ENCODE measurements at places on chromosomes 12 and 14.

GRCh38 chr12:18951218-18951617 is 178.3 kb upstream of the PLEKHA5 start:
- DNase-seq: no peak

- no peak for DNase-seq
Observed at GRCh38 chr12:93921521-93921920, 226.9 kb upstream of the PLXNC1 start.

DNA sequence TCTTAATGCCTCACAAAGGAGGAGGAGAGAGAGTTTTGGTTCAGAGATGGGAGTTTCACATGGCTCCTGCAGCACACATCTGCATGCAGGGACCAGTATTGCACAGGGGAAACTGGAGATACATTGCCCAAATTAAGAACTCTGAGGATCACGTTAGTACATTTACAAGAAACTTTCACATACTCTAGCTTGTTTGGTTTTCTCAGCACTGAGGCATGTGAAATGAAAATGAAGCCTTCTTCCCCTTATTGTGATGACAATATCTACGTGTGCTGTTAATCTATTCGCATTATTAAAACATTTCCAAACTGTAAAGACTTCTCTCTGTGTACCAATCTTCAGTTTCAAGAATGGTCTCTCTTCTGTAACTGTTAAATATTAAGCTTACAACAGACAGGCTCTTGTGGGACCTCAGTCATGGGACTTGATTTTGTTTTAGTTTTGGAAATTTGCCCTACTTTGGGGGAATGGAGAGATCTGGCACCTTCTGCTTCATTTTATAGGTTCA is 124.7 kb downstream of the DAAM1 start:
- DNase-seq: no peak

DNA sequence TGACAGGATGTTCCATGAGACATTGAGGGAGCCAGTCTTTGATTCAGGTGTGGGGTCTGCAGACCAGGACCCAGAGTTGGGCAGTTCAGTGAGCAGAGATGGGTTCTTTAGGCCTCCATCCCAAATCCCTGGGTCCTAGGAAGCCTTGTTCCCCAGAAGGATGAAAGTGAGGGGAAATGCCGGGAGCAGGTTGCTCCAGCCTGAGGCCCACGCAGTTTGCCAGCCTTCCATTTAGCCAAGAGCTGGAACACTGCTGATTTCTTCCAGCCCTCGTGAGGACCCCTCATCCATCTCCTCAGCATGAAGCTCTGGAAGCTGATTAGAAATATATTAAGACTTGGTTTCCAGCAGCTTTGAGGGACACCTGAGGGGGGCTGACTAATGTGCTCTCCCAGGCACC is 12.1 kb downstream of the C14orf132 start:
- DNase-seq: no peak

DNA sequence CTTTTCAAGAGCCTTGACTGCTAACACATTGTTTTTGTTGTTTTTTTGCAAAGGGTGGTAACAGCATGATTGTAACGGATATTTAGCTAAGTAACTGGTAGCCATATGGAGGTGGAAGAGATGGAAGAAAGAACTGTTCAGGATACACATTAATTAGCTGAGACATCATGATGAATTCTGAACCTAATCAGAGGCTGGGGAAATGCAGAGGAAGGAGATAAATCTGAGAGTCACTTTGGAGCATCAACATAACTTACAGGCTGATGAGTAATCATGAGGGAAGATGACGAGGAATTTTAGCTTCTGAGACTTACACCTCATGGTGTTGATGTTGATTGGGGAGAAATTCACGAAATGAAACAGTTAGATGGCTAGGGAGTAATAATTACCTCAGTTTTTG is 62.3 kb downstream of the NIN start:
- DNase-seq: no peak

DNA sequence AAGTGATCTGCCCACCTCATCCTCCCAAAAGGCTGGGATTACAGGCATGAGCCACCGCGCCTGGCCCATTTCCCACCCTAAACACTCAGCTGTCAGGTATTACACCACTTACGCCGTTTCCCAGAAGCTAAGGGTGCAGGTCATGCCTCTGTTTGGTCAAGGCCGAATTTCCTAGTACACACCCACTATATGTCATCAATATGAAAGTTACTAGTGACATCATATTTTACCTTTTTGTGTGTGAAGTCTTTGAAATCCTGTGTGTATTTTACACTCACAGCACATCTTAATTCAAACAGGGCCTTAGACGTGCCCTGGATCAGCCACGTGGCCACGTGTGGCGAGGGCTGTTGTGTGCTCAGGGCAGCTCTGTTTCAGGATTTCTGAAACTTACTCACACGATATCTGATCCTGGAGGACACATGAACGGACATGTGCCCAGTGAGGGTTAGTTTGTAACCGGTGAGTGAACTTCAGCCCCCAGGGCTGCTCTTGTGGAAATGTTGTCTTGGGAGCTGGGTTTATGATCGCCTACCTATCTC is 51.8 kb downstream of the GLT1D1 start:
- no peak for DNase-seq

DNA sequence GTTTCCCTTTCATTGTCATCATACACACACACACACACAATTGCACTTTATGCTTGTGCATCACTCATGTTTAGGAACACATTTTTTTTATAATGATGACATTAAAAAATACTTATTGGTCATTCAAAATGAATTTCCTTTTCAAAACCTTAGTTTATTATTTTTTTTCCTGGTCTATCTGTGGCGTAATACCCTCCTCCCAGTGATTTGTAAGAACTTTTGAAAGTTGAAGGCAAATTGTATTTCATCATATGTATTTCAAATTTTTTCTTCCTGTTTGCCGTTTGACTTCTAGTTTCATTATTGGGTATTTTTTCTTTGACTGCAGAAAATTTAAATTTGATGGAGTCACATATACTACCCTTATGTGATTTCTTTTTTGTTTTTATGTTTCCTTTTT is 2.5 kb upstream of the LRRK2 start:
- DNase-seq: no peak

DNA sequence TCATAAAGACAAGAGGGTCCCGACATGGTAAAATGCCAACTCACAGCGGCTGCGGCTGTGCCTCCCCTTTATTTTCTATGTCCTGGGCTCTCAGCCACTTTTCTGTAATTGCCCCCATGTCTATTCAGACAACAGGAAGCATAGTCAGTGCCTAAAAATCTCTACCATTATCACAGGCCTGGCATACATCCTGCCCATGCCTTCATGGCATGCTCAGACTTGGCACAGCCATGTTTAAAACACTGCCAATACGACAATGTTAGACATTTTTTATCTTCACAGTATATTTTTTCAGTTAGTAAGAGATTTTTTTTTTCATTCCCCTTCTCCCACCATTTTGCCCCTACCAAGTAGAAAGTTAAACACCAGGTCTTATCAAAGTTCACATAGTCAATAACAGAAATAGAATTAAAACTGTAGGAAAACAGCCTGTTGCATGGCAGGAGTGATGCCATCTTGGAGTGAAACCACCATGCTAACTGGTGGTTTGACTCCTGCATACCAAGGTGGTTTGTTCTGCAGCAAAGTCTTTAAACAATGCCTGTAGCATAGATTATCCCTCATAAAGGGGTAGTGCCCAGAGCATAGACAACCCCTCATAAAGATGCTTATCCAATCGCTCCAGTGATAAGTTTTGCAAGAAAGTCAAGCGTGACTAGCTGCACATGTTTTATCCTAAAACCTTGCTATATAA is 18.9 kb upstream of the CERS5 start:
- DNase-seq: no peak

DNA sequence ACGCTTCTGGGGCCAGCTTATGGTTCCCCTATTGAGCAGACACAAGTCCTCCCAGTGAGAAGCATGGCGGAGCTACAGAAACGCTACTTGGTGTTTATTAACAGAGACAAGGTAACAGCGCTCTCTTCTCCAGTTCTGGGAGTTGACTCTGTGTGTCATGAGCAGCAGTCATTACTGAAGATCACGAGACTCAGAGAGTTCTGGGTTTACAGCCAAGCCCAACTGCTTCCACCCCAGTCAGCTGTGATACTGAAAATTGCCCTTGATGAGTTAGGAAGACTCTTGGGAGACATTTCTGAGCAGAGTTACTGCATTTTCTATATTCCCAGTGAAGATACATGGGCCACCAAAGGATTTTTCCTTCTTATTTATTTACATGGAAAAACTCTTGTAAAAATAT is 48.6 kb downstream of the CFAP251 start:
- no peak for DNase-seq

DNA sequence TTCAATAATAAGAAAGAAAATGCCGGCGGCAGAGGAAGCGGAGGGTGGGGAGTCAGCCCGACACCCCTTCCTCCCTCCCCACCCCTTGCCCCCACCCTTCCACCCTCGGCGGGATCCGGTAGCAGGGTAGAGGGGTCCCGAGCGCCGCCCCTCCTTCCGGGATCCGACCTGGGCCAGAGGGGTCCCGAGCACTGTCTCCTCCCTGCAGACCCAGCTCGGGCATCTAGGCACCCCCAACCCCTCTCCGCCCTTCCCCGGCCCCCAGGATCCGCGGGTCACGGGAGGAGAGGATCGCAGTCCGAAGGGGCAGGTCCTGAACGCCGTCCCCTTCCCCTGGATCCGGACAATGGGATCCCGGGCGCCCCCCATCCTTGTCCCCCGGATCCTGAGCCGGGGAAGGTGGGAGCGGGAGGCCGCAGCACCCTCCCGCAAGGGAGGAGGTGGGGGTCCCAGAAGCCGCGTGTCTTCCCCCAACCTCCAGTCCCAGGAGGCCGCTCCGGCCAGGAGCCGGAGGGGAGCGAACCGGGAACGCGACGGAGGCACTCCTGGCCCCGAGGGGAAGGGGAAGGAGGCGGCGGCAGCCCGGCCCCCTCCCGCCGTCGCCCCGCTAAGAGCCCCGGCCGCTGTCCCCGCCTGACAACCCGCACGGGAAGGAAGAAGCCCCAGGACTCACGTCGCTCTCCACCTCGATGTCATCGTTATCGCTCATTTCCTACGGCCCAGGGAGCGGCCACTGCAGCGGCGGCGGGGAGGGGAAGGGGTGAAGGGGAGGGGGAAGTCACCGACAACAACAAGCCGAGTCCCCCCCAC is 481 bp downstream of the MAX start:
- no peak for DNase-seq
